ENCODE measurements at places on chromosomes 3 and 15.
A peak's percentile ranks its signal among the peaks of the same experiment; 100 is the strongest.

DNA sequence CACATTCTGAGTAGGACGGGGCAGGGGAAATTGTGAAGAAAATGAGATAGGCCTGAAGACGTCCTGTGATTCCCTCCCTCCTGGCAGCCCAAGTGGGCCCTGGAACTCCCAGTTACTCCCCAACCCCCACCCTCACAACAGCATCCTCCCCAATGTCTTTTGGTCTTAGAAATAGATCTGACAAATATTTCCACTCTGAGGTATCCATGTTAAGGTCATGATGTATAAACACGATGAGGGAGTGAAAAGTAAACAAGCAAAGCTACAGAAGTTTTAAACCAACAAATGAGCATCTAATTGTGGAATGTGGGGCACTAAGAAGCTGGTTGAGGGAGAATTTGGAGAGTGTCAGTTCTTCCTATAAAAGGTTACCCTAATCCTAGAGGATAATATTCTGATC lies 103.7 kb upstream of the AADACL2 start:
- DNase-seq, result peak; percentile 10

DNA sequence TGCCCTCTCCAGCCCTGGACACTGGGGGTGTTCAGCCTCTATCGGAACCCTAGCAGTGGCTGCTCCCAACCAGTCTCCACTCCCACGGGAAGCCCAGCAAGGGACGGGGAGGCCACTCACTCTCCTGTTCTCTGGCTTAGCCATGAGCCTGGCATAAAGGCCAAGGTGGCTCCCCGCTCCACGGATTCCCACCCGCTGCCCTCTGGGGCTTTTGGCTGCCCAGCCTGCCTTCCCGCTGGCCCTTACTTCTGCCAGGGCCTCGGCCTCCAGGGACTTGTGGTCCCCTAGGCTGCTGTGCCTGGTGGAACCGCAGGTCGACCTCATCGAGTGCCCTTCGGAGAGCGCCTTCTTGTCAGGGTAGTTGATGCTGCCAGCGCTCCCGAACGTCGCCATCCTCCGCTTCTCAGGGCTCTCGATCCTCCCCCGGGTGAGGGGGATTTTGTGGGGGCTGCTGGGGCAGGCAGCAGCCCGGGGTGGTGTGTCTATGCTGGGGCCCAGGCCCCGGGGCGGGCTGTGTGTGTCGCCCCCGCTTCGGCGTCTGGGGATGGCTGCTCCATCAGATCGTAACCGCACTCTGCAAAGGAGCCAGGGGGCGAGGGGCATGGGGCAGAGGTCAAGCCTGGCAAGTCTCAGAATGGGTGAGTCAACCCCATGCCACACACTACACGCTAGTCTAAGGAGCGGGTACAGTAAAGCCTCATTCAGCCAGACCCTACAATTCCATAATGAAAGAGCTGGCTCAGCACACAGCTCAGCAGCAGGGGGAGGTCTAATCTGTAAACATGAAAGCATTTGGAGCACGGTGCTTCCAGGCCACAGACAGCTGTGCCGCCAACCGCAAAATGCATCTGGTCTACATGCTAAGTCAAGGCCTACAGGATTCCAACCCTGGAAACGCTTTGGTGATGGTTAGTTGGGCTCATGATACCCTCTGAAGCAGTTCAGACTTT lies 27.3 kb upstream of the RAD18 start:
- peak; percentile 94 for DNase-seq

GRCh38 chr3:18507333-18507732 lies 82.2 kb upstream of the SATB1 start:
- DNase-seq, result no peak

GRCh38 chr3:79769229-79769628 lies 1.4 kb upstream of the ROBO1 start:
- no peak for DNase-seq

- peak; percentile 92 for DNase-seq
These were observed at the start of gene CEP70 for GRCh38 chr3:138594150-138594934. Gene CEP70, minus strand, starts transcription at chr3:138594260. Its CDS starts 21,333 bp downstream, at chr3:138572927.

DNA sequence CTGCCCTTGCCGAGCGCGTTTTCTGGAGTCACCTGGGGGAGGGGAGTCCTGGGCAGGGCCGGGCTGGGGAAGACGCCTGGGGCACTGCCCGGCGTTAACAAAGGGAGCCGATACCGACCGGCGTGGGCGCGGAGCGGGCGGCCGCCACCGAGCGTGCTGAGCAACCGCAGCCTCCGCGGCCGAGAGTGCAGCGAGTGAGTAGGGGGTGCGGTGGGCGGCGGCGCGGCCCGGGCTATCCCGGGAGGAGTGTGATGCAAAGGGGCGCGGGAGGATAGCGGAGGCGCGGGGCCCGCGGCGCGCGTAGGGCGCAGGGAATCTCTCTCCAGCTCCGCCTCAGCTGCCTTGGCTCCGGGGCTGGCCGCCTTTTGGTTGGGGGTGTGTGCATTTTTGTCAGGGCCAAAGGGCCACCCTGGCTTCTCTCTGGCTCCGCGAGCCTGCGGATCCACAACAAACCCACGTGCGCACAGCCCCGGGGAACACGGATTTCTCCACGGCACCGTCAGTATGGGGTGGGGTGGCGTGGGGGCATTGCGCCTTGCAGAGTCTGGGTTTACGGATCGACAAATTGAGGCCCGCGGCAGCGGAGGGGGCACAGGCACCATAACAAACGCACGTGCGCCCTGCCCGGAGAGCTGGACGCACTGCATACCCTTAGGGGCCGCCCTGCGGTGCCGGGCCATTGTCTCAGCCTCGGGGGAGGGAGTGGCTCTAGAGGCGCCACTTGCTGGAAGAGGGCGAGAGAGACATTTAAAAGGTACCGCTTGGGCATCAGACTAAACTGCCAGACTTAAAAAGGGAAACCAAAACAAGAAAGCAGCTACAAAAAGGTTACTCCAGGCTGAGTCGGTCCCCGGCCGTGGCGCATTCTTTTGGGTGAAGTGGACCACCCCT lies 560 bp downstream of the ST6GAL1 start:
- DNase-seq, result peak; percentile 44

GRCh38 chr3:23668430-23668904 lies 137.3 kb upstream of the UBE2E1 start:
- DNase-seq, result peak; percentile 93

DNA sequence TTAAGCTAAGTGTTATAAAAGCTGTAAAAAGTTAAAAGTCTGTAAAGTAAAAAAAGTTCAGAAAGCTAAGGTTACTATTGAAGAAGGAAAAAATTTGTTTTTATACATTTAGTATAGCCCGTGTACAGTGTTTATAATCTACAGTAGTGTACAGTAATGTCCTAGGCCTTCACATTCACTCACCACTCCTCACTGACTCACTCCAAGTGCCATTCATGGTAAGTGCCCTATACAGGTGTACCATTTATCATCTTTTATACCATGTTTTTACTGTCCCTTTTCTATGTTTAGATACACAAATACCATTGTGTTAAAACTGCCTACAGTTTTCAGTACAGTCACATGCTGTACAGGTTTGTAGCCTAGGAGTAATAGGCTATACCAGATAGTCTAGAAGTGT lies 8.8 kb downstream of the CCDC71 start:
- no peak for DNase-seq

GRCh38 chr15:95603802-95604201 lies 726.7 kb upstream of the NR2F2 start:
- DNase-seq, result peak; percentile 28

DNA sequence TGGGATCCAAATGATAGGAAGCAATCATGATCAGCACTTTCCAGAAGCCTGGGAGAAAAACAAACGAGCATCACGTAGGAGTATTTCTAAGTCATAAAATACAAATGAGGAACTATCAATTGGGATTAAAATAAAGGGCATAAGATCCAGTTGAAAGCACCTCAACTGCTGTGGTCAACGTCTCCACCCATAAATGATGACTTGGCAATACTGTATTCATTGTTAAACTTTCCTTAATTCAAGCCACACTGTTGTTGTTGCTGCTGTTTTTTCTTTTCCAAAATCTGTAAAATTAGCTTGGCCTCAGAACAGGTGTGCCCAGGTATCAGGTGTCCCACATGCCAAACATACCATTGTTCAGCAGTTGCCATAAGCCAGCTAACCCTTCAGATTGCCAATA lies 395.8 kb downstream of the NTRK3 start:
- DNase-seq, result no peak

DNA sequence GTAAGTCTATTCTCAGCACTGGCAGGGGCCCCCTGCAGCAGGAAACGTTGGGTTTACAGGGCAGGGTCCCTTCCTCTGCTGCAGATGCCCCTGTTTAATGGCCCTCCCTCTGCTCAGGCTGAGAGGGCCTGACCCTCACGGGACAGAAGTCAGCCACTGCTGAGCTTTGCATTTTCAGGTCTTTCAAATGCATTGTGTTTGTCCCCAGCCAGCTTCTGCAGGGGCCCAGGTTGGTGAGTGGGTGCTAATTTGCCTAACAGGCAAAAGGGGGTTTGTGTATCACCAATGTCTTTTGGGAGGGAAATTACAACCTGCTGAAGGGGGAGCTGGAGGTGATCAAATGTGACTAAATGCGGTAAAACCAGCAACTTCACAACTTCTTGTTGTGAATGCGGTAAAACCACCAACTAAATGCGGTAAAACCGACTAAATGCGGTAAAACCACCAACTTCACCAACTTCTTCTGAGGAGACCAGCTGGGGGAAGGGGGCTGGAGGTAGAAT lies 44.8 kb upstream of the UBE2E1 start:
- no peak for DNase-seq

GRCh38 chr15:60584355-60584998 lies 105.5 kb upstream of the ICE2 start:
- DNase-seq, result no peak

GRCh38 chr15:42364529-42364928 lies 5.2 kb downstream of the CAPN3 start:
- no peak for DNase-seq

DNA sequence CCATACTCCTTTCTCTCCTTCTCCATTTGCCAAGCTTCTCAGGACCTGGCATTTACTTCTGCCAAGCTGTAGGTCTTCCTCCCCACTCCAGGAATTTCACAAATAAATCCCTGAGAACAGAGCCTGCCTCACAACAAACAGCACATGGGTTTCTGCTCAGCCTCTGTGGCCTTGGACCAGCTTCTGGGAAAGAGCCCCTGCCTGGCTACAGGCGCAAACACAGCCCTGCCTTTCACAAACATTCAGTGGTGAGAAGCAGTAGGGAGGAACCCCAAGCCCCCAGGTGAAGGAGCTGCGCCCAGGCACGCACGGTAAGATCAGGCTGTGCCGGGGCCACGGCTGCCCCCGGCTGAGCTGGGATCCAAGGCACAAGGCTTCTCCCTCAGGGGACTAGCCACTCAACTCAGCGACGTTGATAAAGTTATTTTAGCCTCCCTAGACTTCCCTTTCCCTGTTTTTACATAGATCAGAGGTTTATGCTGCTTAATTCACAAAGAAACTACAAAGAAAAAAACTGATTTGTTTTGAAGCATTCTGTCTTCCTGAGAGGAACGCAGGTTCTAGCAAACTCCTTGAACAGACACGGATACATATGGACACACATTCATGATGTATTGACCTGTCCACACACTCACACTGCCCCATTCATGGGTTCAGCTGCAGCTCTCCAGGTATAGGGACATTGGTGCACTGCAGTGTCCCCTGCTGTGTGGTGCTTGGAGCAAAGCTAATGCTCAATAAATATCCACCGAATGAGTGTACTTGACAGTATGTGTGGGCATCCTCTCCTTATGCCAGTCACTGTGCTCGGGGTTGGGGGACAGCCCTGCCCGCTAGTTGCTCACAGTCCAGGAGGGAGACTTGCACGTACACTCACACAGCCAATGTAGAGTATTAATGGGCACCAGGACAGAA lies 25.4 kb downstream of the HES1 start:
- DNase-seq, result no peak

DNA sequence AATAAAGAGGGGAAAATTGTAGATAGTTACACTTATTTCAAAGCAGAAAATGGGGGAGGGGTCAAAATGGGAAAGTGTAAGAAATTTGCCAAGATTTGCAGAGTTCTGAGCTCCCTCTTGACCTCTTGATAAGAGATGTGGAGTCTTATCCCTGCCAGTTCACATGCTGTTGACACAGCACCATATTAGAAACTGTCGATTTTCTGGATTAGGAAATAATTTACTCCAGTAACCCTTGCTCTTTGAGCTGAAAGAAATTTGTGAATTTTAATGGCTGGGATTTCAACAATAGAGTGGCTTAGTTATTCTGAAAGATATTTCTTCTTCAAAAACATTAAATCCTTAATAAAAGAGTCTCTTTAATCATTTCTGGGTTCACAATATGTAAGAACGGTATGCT lies 306.2 kb upstream of the CNTN4 start:
- DNase-seq, result no peak

- DNase-seq, result no peak
These were observed 23.7 kb downstream of the CLEC3B start for GRCh38 chr3:45049807-45050206.

- no peak for DNase-seq
These were observed 106.3 kb upstream of the SPATA12 start for GRCh38 chr3:56954125-56954524.

- DNase-seq, result no peak
These were observed 52.4 kb downstream of the TBL1XR1 start for GRCh38 chr3:177144922-177145321.

DNA sequence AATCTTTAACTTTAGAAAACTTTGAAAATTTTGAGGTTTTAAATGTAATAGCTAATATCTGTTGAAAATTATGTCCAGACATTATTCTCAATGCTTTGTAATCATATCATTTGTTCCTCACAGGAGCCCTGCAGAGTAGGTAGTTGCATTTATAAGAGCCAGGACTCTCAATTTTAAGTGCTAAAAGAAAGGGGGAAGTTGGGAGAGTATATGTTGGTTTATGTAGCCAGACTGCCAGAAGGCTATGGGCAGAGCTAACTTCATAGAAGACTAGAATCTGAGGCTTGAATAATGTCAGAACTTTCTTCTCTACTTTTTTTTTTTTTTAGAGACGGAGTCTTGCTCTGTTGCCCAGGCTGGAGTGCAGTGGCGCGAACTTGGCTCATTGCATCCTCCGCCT lies 9.1 kb downstream of the VPS8 start:
- DNase-seq, result no peak

GRCh38 chr3:63791974-63792373 lies 27.1 kb upstream of the C3orf49 start:
- peak; percentile 76 for DNase-seq

DNA sequence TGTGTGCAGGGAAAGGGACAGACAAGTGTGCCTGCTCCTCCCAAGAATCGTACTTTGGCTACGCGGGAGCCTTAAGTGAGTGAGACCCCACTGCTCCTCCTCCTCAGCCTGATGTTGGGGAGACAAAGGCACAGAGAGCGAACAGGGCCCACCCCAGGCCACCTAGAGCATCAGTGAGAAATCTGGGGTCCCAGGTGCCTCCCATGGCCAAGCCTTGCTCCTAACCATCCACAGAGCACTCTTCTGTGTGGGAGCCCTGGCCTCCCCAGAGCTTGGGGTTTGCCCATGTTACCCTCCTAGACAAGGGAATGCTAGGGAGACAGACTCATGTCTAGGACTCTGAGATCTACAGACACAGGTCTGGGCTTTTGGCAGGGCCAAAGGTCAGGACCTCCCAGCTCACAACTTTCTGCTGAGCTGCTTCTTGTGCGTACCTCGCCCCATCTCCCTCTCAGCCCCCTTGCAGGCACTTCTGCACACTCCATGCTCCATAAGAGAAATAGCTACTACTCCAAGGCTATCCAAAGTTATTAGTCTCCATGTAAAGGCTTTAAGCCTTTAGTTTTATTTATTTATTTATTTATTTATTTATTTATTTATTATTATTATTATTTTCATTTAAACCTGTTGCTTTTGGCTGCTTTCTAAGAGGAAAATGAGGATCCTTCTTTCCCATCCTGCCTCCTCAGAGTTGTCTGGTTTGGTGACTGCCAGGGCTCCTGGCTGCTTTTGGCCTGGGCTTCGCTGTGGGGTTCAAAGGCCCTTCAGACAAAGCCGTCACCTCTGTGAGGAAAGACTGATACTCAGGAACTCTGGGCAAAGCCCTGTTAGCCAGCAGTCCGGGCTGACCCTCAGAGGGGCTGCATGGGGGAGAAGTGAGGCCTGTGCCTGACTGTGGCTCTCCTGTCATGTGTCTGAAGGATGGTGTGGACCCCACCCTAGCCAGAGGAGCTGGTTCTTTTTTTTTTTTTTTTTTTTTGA lies 32.8 kb upstream of the TOPBP1 start:
- no peak for DNase-seq
